Thoracic aorta (tissue), 2 donors: ENCODE measurements at places on chromosomes 1 and 21. TPM values are rescaled to one million over a fixed set of nuclear protein-coding genes. Genes with fewer than 3 reads are reported as not detected.
A peak's percentile ranks its signal among the peaks of the same experiment; 100 is the strongest.

Gene ALX3
- total RNA-seq, result not detected

Gene MPL
- not detected for total RNA-seq

Gene KCNE1
- 10.8 TPM for total RNA-seq

Gene ACTL8
- not detected for total RNA-seq

Gene HOOK1
- total RNA-seq, result 0.63 TPM

Gene SLC19A2
- total RNA-seq, result 17.7 TPM

Gene OR2T33
- total RNA-seq, result not detected

GRCh38 chr1:212667223-212668139 lies 32.2 kb downstream of the BATF3 start:
- DNase-seq, result peak; percentile 23

DNA sequence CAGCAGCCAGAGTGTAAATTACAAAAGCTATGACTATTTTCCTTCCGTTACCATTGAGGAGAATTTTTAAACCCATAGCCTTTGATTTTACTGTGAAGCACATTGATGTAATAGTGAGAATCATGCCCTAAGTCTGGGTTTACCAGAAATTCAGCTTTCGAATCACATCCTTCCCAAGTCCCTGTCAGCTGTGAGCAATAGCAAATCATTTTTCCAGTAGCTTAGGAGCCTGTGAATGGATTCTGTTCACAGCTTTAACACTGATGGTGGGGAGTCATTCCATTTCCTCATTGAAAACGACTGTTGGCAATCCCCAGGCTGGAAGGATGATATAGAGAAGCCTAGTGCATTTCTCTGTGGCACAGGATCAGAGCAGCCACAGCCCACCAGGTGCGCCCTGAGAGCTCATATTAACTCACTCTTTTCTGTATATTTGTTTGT lies 82.2 kb upstream of the C1orf105 start:
- DNase-seq, result no peak

DNA sequence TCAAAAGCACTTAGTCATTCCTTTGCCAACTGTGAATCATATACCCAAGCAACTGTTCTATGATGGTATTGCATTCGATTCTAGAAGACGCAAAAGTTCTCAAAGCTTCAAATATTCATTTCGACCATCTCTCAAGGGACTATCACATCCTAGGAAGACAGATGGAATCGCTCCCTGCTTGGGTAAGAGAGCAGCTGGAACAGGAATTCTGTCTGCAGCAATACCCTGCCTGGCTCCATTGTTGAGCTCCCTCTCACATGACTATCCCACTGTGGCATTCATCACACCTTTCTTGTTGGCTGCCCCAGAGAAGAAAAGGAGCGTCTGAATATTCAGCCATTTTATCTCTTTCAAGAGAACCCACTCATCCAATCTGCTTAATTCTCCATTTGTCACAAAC lies 397.7 kb downstream of the NTNG1 start:
- no peak for DNase-seq

GRCh38 chr1:15262706-15263105 lies 15.7 kb downstream of the FHAD1 start:
- no peak for DNase-seq

GRCh38 chr1:235601104-235601503 lies 48.5 kb downstream of the GNG4 start:
- DNase-seq, result no peak

DNA sequence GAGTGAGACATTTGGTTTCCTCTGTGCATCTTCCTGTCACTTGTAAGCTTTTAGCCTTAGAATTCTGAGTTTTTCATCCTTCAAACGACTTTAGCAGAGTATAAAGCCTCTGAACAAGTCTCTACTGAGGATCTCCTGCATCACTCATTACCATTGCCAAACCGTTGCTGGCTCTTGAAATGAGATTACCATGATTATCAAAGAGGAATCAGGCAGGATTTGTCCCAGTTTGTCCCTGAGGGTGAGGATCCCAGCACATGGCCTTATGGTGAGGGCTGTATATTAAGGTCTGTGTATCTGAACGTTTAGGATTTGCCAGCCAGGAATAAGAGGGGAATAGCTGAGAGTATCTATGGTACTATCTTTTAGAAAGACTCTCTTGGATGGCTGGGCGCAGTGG lies 169.5 kb upstream of the L1TD1 start:
- no peak for DNase-seq

DNA sequence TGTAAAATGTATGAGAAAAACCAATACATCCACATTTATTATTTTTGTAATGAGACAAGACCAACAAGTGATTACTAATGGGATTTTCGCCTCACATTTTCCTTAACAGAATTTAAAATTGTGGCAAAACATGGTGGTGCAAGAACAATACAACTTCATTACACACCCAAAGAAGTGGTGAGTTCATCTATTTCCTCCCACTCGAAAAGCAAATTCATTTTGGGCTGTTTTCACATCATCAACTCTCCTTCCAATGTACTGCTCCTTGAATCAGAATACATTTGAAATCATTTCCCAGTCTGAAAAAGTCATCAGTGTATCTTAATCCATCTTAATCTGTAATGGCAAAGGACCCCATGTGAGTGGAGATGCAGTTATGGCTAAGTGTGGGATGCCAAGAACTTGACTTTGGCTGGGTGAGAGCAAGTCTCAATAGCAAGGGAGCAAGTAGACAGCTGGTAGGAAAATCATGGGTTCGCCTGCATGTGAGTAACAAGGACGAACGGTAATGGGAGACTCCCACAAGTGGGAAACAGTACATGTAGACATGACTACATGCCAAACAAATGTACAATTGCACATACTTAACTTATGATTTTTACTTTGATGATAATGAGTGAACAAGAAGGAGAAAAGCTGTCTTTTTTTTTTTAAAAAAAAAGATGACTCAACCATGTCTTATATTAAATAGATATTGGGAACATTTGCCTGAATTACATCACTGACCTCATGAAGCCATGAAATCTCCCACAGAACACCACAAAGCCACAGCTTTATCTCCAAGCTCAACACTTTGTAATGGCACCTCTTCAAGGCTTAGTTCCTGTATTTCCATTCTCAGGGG lies 46.0 kb downstream of the RUNX1 start:
- DNase-seq, result no peak

GRCh38 chr1:189874715-189875435 lies 602.8 kb downstream of the BRINP3 start:
- no peak for DNase-seq

- no peak for DNase-seq
Observed at GRCh38 chr1:97505816-97506215, 415.0 kb downstream of the DPYD start.

- no peak for DNase-seq
Observed at GRCh38 chr1:235077571-235078479, 50.8 kb downstream of the TOMM20 start.

DNA sequence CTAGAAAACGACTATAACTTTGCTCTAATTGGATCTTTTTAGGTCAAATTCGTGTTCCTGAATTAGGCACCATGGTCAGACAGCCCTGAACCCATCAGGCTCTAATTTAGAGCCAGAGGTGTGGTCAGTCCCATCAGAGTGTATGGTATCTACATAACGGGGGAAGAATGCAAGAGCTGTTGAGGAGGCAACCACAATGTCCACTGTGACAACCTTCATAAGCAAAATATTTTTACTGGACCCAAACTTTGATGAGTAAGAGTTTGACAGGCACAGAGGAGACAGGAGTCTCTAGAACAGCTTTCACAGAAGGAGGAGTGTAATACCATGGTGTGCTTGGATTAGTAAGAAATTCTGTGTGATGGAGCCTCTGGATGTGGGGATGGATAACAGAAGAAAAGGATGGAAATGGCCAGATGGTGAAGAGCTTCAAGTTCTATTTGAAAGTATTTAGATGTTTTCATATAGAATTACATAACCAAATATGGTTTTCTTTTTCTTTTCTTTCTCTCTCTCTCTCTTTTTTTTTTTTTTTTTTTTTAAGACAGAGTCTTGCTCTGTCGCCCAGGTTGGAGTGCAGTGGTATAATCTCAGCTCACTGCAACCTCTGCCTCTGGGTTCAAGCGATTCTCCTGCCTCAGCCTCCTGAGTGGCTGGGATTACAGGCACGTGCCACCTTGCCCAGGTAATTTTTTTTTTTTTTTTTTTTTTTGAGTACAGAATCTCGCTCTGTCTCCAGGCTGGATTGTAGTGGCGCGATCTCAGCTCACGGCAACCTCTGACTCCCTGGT lies 24.9 kb downstream of the UBE2U start:
- DNase-seq, result no peak

- DNase-seq, result no peak
Observed at GRCh38 chr1:12407050-12407961, 177.5 kb downstream of the VPS13D start.

DNA sequence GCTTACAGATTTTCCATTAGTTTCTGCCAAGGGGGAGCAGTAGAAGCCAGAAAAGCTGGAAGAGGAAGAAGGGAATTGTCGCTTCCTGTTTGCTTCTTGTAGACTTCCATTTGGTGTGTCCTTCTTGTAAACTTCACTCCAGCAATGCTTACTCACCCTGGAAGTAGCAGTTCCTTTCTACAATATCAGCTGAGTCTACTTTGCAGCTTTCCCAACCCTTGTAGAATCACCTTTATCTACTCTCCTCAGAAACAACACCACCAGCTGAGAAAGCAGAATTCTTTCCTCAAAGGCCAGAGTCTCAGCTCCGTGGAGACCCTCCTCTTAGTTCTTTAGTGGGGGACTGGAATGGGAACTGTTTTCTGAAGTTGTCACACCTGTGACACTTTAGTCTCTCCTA lies 1136.7 kb upstream of the TMPRSS15 start:
- DNase-seq, result no peak

DNA sequence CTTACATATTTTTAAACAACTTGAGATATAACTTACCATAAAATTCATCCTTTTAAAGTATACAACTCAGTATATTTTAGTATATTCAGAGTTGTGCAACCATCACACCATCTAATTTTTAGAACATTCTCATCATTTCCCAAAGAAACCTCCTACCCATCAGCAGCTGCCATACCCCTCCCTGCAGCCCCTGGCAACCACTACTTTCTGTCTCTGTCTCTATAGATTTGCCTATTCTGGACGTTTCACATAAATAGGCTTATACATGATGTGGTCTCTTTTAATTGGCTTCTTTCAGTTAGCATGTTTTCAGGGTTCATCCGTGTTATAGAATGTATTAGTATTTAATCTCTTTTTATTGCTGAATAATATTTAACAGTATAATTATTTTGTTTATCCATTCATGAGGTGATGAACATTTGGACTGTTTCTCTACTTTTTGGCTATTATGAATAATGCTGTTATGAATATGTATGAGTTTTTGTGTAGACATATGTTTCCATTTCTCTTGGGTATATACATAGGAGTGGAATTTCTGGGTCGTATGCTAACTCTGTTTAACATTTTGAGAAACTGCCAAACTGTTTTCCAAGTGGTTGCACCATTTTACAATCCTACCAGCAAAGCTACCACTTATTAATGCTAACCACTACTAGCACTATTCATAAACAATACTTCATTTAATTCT lies 29.5 kb downstream of the WDR26 start:
- DNase-seq, result no peak

- DNase-seq, result no peak
Observed at GRCh38 chr1:67350783-67351182, 43.1 kb downstream of the IL12RB2 start.

GRCh38 chr1:5903680-5904079 lies 88.5 kb downstream of the NPHP4 start:
- no peak for DNase-seq

DNA sequence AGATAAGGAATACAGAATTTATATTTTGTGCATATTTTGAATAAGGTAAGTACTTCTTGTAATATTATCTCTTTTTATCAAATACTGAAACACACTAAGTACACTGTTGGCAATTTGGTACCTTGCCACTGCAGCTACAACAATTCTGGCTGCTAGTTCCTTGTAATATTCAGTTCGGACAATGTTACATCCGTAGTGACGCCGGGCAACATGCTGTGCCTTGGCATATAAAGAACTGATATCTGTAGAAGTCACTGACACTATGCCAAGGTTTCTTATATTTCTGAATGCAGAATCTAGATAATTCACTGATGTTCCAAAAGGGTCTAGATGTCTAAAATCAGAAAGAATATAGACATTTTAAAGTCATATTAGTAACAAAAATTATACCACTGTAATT lies 17.5 kb downstream of the TRMT1L start:
- DNase-seq, result no peak

DNA sequence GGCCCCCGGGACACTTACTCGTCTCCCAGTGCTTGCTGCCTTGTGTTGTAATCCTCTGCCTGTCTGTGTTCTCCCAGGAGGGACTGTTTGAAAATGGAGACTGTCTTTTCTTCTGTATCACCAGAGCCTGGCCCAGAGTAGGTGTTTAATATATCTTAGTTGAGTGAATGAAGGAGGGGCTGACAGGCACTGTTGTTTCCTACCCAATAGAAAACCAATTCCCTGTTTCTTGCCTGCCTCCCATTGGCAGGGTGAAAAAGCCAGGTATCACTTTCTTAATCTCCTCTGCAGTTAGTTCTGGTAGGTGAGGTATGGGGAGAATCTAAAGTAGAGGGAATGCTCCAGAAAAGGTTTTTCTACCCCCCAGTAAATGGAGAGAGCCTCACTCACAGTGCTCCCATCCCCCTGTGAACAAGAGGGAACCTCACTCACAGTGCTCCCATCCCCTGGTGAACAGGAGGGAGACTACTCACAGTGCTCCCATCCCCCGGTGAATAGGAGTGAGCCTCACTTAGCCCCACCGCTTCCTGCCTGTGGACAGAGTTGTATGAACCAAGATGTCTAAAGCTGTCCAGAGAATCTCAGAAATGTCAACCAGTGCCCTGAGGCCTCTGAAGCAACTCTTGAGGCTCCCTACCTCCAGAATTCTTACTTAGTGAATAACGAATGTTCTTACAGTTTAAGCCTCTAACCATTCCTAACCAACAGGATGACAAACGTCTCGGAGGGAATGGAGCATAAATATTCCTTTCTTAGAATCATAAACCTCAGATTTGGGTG lies at the start of gene GJA5:
TSS of gene GJA5 (minus strand) at position 122 of the 780 bp plus-strand sequence. CDS start 1,364 bp downstream, outside the sequence.
- no peak for DNase-seq

DNA sequence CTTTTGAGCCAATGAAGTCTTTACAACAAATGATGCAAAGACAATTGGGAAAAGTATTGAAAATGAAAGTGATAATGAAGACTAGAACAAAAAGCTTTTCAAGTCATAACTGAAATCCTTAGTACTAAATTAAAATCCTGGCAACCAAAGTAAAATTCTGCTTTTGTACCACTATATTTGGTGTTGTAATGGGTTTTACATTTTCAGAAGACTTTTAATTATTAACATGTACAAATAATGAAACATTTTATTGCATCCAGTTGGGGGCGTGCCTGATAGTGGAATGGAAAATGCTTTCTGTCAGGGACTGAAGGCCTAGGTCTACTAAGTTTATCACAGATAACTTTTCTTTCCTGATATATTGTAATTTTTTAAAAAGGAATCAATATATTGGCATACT lies 89.4 kb downstream of the SDCCAG8 start:
- no peak for DNase-seq

DNA sequence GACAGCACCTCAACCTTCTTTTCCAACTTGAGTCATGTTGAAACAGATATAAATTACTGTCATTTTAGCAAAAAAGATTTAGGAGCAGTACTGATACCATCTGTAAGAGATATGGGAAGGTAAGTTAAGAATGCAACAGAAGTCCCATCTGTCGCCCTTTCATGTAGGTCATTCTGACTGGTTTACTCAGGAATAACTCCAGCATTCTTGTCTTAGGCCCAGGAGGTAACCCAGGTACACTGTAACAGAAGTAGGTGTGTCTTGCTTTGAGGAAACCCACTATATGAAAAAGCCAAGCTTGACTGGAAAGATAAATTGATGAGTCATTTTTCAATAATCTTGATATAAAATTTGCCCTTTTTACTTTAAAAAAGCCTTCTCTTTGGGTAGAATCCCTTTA lies 35.4 kb downstream of the PGM1 start:
- no peak for DNase-seq
